A673 (cell line): ENCODE measurements at places on chromosomes 3 and 15.
A peak's percentile ranks its signal among the peaks of the same experiment; 100 is the strongest.

DNA sequence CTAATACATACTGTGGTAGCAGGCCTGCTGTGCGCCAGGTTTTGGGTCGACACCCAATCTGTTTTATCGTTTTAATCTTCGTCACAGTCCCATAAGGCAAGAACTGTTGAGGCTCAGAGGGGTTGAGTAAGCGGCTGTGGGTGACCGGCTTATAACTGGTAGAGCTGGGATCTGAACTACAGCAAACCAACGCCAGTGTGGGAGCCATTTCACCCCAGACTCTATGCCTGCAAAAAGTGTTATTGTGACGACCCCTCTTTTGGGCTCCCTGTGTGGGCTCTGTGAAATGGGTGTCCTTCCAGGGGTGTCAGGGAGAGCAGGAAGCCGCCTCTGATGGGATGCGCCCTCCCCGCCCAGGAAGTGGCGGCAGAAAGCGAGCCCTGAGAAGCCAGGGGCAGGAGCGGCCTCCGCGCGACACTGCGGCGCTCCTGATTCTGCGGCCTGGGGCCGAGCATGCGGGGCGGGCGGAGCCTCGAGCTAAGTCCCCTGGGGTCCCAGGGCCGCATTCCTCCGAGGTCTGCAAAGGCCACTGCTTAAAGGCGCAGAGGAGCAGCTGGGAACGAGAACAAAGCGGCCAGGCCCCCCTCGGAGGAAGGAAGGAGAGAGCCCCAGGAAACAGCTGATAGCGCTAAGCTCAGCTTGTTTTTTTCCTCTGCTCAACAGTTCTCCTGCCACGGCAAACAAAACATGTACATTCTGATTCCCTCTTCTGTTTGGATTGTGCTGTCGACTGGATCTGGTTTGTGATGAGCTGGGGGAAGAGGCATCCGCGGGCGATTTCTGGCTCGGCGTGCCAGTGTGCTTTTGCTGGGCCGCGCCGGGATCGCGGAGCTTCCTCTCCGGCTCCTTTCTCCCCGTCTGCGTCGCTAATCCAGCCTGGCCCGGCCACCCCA, 33.9 kb downstream of the GRK7 start:
- peak; percentile 73 for DNase-seq

- DNase-seq, result peak; percentile 43
These were observed 27.7 kb downstream of the TRAK1 start for GRCh38 chr3:42118762-42119361.

- no peak for DNase-seq
These were observed 88.5 kb upstream of the LRRFIP2 start for GRCh38 chr3:37262816-37263393.

- DNase-seq, result no peak
These were observed 33.9 kb upstream of the C15orf39 start for GRCh38 chr15:75167588-75168350.

DNA sequence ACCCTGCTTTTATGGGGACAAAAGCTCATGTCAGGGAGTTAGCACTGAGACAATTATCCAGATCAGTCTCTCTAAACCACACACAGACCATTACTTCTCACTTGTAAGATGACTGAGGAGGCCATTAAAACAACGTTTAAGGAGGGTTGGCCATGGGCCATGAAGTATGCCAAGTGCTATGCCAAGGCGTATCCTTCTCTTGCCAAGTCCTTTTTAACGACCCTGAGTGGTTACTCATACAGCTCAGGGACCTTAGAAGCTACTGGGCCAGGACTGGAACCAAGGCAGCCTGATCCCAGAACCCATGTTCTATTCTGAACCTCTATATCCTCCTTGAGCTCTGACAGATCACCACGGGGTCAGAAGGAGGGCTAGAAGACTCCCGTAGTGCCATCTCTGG, 50.0 kb downstream of the NMNAT3 start:
- no peak for DNase-seq

GRCh38 chr15:56831467-56832005, 86.9 kb upstream of the TCF12 start:
- no peak for DNase-seq

GRCh38 chr3:169454823-169455222, 208.7 kb downstream of the MECOM start:
- no peak for DNase-seq

DNA sequence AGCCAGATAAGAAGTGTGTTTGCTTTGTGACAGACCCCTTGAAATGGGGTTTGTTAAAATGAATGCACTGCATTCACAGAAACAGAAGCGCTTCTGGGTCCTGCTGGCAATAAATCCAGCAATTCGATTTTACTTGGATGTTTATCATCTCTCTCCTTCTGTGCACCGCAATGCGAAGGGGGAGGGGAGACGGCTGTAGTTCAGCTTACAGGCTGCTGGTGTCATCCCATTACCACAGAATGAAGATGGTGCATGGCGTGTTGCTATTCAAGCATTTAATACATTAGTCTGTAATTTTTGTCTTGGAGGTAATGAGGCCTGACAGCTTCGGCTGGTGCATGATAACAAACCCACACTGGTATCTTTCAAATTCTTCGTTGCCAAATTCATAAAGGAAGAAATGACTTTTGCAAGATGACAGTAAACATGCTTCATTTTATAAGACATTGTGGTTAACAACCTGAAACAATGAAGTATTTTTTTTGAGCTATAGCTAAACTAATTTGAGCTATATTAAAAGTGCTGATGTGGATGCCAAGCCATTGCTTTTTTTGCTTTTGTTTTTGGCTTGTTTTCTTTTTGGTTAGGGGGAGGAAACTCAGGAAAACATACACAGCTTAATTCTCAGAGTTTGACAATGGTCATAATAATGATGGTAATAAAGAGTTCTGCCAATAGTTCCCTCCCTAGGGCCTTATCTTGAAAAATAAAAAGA, 418.3 kb downstream of the OTOL1 start:
- DNase-seq, result peak; percentile 90

DNA sequence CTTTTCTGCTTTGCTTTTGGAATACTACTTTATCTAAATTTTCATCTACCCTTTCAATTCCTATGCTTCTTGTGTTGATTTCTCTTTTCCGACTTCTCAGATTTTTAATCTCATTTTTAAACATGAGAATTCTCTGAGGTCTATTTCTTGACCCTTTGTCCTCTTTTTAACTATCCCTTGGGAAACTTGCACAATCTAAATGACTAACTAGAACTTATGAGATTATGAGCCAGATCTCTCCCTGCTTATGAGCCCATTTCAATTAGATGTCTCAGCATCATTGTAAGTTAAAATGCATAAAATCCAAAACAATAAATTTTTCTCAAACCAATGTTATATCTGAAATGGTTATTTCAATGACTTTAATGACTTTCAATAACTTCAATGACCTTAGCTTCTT, 296.9 kb upstream of the AGTR1 start:
- no peak for DNase-seq

GRCh38 chr15:98744506-98744905, 96.2 kb downstream of the IGF1R start:
- DNase-seq, result no peak

DNA sequence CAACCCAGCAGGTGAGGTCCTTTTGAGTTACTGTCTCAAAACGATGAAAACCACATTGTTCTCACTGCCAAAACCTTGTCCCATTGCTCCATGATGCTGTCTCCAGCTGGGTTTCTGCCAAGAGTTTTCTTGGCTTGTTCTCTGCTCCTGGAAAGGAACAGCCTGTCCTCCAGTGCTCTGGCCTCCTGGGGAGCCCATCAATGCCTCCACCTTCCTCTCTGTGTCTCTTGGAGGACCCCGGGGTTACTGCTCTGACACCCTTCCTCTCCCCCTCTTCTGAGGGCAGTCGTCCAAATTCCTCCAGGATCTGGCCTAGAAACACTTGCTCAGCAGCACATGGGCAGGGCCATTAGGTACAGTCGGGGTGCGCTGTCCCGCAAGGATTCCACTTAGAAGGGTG, 63.9 kb upstream of the RGMA start:
- DNase-seq, result no peak

DNA sequence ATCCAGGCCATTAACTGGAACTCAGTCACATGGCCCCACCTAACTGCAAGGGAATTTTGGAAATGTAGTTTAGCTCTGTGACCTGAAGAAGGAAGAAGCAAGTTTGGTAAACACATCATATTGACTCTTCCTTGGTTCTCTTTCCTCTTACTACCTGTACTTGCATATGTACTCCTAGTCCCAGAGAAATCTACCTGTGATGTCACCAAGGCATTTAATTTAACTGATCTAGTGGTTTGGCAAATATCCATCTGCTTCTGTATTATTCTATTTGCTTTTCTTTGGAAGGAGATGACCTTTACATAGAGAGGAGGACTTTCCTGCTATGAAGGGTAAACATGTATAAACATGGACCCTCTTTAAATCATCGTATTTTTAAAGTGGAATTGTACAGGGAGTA, 150.8 kb downstream of the TMEM108 start:
- no peak for DNase-seq
